ENCODE measurements at places on chromosomes 1 and 21.

DNA sequence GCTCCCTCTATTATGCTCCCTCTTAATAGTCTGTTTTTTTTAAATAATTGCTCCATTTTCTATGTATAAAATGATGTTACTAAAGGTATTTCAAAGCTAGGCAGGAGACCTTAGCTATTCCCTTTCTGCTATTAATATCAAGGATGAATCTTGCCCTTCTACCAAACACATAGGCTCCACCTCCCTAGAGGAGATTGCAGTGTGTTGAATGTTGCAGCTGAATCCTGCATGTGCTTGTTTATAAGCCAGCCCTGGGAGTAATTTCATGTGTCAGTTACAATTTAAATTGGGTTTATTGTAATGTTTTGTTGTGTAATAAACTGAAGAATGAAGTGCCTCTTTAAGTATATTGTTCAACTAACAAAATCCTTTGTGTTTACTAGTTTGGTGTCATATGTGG, 66.0 kb downstream of the TMEM200B start:
- no peak for DNase-seq

DNA sequence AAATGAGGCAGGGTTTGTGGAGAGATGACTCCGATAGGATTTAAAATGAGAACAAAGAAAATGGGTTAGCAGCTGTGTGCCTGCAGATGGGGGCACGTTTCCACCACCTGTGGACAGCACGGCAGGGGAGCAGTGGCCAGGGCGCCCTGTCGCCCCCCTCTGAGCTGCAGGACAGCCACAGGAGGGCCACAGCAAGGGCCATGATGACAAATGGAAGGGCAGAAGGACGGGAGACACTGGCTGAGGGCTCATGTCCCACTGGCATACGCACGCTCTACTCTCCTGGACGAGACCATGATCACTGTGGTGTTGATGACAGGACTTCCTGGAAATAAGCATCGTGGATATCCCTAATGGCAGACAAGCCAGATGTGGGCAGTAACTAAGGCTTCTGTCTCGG, 241.0 kb downstream of the SDCCAG8 start:
- no peak for DNase-seq

- no peak for DNase-seq
These were observed 134.4 kb upstream of the PTBP2 start for GRCh38 chr1:96587222-96587621.

DNA sequence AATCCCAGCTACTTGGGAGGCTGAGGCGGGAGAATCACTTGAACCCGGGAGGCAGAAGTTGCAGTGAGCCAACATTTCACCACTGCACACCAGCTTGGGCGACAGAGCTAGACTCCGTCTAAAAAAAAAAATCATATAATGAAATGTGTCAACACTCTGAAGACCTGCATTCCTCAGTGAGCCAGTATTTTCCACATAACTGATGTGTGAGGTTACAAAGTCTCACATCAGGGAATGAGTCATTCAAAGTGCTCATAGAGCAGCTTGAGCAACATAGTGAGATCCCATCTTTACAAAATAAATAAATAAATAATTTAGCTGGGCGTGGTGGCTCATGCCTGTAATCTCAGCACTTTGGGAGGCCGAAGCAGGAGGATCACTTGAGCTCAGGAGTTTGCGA, 65.5 kb downstream of the CASZ1 start:
- no peak for DNase-seq

GRCh38 chr1:37656026-37656425, 21.3 kb upstream of the RSPO1 start:
- no peak for DNase-seq

GRCh38 chr1:30313584-30313983, 409.8 kb downstream of the MATN1 start:
- no peak for DNase-seq

DNA sequence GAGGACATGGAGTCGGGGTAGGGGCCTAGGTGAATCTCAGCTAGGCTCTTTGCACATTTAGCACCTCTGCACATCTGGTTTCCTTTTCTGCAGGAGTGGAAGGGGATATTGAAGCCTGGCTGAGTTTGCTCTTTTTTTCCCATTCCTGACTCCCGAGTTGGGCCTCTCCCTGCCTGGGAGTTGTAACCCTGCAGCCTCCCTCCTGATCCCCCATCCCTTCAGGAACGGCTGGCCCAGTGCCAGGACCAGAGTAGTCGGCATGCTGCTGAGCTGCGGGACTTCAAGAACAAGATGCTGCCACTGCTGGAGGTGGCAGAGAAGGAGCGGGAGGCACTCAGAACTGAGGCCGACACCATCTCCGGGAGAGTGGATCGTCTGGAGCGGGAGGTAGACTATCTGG, 836 bp downstream of the OLFML3 start:
- DNase-seq: no peak

DNA sequence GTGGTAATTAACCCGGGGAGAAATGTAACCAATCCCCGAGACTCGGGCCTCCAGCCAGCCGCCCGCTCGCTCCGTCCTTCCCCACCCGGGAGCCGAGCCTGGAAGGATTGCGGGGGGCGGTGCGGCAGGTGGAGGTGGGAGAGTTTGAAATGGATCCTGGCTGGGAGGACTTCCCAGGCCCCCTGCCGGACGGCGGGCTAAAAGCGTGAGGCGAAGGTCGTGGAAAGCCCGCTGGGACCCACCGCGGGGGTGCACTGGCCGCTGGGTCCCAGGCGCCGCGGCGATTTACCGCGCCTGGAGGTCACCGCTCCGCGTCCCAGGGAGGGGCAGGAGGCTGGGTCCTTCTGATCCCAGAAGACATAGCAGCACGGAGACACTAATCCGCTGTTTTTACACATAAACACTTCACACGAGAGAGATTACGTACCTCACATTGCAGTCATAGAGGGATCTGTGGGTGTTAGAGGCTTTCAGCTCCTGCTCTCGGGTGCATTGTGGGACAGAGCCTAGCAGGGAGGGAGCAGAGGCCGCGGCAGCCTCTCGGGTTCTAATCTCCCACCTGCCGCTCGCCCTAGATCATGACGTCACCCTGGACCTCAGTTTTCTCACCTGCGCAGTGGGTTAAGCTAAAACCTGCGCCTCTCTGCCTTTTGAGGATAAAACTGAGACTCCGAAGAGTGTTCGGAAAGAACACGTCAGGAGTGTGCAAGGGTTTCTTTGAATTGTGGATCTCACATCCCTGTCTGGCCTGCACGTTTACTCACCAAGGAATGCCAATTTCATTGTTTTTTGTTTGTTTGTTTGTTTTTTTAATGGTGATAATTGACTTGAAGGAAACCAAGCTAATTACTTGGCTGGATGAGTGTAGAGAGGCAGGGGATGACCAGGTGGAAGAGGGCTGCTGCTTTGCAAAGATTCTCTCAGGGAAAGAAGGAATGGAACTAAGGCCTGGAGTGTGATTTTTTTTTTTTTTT, 17.1 kb upstream of the TMEM9 start:
- DNase-seq: peak; percentile 59

GRCh38 chr1:150295476-150295875, 1.8 kb downstream of the MRPS21 start:
- DNase-seq: no peak

Measured in stimulated activated CD4-positive, alpha-beta T cell treated with anti-CD3 and anti-CD28 coated beads, TNF-alpha, amount 100 ng/mL, for 24 hours (primary cell).